ENCODE measurements at places on chromosomes 13 and 19.

- no peak for DNase-seq
Measured at GRCh38 chr13:36038785-36039555, 92.2 kb downstream of the DCLK1 start.

DNA sequence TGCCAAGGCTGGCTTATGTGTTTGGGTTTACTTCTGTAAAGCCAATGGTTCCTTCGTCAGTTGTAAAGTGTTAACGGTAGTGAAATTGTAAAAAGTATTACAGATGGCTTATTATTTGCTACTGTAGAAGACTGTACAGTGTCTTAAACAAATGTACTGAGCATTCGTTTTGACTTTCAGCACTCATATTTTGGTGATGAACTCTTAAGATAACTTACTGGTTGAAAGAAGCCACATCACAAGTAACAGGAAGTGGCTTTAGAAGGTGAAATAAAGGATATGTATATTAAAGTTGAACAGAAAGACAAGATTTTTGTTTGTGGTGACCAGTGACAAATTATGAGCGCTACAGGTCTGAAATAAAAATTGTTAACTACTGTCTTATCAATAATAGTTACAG is 64.2 kb downstream of the URI1 start:
- DNase-seq: no peak

- DNase-seq: no peak
Measured at GRCh38 chr19:29515706-29516357, 10.0 kb upstream of the VSTM2B start.

- no peak for DNase-seq
Measured at GRCh38 chr13:93080587-93080986, 146.0 kb upstream of the GPC6 start.

DNA sequence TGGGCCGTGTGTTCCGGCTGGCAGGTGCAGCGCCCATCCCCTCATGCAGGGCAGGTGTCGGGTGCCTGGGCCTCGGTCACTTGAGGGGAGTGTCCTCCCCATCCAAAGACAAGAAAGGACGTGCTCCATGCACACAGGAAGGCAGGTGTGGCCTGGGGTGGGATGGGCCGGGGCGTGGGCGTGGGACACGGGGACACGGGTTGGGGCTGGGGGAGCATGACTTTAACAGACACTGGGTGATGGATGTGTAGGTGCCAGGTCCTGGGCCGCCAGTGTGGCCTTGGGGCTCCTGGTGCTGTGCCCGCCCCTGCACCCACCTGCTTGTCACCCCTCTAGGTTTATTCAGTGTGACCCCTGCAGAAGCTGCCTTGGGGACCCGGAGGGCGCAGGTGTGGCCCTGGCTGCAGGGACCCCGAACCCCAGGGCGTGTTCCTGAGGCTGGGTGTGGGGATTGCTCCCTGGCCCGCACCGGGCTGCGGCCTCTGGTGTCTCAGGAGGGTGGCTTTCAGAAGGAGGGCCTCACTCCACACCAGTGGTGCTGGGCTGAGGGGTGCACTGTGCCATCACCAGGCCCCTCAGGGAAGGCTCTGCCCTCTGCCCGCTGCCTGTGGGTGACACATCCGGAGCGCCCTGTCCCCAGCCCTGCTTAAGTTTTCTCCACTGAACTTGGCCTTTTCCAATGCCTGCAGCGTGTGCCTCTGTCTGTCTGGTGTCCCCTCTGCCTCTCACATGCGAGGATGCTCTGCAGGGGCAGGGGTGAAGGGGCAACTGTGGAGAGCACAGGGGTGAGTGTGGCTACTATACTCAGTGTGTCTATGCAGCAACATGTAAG is 5.2 kb downstream of the TMEM255B start:
- DNase-seq: no peak

Data from NCI-H1436 treated with DMSO at 0.1 percent for 48 hours (cell line).